Daoy (cell line): ENCODE measurements at places on chromosomes 5 and 9. TPM values are rescaled to one million over a fixed set of nuclear protein-coding genes. Genes with fewer than 3 reads are reported as not detected.

- DNase-seq, result no peak
Measured at GRCh38 chr5:160119905-160120266, 636 bp upstream of the PWWP2A start.

DNA sequence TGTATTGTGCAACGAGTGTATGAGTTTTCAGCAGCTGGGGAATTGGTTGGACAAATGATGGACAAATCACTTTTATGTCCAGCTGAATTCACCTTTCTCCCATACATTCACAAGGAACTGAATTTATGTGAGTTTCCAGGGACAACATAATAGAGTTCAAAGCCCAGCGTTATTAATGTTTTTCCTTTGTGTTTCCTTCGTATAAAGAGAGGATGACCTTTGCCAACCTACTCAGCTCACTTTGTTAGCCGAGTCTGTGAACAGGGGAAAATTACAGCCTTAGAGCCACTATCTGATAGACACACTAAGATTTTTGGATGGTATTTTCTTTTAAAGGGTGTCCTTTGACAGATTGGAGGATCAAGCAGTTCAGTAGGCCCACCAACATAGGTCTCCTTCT, 352.5 kb downstream of the KIF4B start:
- no peak for DNase-seq

DNA sequence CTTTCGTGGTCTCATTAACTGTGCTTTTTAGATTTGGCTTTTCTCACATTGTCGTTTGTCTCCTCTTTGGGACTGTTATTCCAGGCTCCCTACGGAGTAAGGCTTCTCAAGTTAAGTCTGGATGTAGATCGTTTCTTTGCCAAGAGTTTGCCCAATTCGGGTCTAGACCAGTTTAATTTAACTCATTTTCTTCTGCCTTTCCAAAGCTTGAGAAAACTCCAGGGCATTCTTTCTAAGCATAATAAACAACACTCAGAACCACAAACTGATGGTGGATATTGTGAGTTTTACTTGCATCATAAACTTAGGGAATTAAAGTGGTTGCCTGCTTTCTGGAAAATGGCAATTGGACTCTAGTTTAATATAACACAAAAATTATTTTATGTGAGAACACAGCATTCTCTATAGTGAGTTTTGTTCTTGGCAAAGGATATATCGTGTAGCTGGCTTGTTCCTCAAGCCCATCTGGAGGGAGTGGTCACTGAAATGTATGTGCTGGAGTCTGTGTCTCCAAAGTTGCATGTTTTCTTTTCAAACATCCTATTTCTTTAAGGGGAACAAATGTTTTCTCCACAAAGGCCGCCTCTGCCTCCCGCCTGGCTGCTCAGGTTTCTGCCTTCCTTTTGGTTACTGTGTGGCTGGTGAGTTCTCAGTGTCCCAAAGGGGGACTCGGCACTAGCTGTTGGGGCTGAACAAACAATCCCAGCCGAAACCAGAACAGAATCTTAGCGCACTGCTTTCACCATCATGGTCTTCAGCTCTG, 211.3 kb upstream of the FBN2 start:
- no peak for DNase-seq

SEMA5A gene
- 0.21 and 0.23 TPM in 2 replicates for total RNA-seq

FGF18 gene
- 0.29 TPM in 1 of 2 replicates, not detected in the other for total RNA-seq
